ENCODE measurements at places on chromosomes 5 and 9.
A peak's percentile ranks its signal among the peaks of the same experiment; 100 is the strongest.

- DNase-seq, result no peak
These were observed 149.9 kb upstream of the PRR16 start for GRCh38 chr5:120314191-120314590.

GRCh38 chr5:135978212-135978631 is 23.4 kb upstream of the LECT2 start:
- peak; percentile 87 for DNase-seq

GRCh38 chr5:170861917-170862766 is at the start of gene RANBP17:
Gene RANBP17, plus strand, starts transcription at chr5:170862018.
- DNase-seq, result peak; percentile 93

- no peak for DNase-seq
These were observed 104.0 kb downstream of the MTX3 start for GRCh38 chr5:79886925-79887655.

- no peak for DNase-seq
These were observed 17.7 kb downstream of the MLLT3 start for GRCh38 chr9:20604562-20604961.

GRCh38 chr9:12516573-12516972 is 176.6 kb upstream of the TYRP1 start:
- peak; percentile 40 for DNase-seq

- no peak for DNase-seq
These were observed 652.6 kb upstream of the WWC1 start for GRCh38 chr5:167638816-167639215.

DNA sequence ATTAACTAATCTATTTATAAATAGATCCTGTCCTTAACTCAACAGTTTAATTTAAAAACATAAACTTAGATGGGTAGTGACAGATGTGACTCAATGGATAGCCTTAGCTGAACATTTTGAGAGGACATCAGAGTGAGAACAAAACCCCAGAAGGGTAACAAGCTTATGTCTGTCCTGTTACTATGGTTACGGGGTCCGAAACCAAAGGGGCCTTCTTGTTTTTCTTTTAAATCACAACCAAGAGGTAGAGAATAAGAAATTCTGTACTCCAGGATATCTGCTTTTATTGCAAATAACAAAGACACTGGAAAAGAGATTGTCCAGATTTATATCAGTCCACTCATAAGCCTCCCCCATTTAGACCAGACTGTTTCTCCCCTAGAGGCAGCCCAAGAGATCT is 612.1 kb downstream of the MTRR start:
- no peak for DNase-seq

DNA sequence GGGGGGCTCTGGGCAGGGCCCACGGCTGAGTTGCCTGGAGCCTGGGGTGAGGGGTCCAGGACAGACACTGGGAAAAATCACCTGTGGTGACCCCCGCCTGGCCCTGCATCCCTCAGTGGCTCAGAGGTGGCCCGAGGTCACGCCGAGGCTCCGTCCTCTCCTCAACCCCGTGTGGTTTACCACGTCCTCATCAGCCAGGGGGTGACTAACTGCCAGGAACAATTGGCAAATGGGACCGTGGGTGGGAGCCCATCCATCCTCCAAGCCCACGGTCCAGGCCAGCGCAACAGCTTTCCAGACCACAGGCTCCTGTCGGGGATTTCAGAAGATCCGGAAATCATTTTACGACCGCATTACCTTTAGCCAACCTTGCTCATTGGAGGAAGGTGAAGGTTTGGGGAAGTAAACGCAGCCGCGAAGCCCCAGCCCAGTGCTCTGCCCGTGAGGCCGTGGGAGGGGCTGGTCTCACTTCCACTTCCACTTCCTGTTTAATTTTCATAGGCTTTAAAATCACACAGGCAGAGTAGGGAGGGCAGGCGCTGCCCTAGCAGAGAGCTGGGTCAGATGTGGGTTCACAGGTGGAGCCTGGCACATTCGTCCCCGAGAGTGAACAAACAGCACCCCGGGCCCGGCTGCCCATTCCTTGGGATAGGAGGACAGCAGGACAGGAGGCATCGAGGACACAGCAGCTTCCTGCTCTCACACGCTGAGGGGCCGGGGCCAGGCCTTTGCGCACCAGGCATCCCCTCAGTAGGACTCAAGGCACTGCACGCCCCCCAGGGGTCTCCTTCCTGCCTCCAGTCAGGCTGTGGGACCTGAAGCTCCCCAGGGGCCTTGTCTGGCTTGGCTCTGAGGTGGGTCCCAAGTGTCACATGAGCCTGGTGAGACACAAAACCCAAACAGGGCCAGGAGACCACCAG is 19.8 kb upstream of the SLC9A3 start:
- DNase-seq, result no peak

DNA sequence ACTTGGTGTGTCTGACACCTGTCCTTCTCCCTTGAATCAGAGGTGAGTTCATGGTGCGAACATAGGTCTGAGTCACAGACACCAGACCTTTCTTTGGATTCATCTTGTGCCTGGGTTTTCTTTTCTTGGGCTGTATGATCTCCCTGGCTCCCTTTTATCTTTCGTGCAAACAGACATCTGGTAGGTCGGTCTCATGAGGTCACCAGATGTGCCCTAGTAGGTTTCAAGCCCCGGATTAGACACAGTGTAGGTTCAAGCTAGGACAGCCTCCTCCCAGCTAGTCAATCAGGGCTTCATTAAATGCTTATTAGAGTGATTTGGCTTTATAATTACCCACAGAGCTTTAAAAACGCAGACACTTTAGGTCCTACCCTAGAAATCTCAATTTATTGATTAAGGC is 106.0 kb upstream of the MYO10 start:
- DNase-seq, result no peak

DNA sequence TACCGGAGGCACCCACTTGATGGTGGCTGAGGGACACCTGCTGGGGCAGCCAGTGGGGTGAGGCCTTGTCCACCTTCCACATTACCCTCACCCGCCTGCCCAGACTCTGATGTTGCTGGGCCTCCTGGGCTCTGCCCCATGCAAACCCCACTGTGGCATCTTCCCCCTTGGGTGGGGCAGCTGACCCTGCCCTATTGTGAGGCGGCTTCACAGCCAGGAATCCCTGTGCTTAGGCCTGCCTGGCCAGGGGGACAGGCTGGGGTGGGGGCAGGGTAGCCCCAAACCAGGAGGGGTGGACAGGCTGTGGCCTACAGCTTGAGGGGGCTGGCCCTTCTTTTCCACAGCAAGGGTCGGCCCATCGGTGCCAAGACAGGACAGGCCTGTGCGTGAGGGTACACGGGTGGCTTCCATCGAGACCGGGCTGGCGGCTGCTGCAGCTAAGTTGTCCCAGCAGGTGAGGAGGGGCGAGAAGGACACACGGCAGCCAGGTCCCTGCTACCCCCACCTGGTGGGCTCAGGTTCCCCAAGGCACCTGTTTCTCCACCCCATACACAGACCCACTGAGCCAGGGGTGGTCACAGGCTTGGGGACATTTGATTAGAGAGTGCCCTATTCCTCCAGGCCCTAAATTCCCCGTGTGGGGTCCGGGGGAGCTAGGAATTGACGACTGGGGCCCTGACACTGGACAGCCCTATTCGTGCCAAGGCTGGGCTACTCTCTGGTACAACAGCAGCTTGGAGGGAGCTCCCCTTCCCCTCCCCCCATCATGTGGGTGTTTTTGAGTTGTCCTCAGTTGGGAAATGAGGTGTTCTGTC is 99.2 kb downstream of the PHF2 start:
- no peak for DNase-seq

DNA sequence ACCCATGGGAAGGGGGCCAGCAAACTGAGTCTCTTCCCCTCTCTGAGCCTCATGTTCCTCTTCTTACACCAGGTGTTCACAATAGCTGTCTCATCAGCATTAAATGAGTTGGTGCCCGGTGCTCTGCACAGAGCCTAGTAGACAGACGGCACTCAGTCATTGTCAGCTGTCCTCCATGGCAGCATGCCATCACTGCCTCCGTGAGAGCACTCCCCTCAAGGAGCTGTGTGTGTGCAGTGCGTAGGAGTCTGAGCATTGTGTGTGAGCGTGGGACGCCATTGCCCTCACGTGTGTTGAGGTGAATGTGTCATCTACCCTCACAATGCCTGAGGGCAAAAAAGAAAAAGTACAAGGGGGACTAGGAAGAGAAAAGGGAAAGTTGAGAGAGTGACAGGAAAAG is 536.5 kb downstream of the CDK5RAP2 start:
- DNase-seq, result no peak

DNA sequence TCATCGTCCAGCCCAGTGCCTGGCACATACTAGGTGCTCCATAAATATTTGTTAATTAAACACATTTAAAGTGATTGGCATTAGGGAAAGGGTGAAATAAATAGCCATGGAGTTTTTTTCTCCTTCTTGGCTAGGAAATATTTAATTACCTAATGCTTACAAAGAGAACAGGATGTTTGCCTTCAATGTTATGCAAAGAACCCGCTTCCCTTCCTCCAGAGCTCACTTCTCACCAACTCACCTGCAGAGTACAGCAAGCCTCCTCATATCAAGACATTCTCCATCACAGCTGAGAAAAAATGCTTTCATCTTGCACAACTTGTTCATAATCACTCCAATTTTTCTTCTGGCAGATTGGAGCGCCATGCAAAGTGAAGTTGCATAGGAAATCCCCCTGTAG is 161.7 kb upstream of the STK32A start:
- no peak for DNase-seq

DNA sequence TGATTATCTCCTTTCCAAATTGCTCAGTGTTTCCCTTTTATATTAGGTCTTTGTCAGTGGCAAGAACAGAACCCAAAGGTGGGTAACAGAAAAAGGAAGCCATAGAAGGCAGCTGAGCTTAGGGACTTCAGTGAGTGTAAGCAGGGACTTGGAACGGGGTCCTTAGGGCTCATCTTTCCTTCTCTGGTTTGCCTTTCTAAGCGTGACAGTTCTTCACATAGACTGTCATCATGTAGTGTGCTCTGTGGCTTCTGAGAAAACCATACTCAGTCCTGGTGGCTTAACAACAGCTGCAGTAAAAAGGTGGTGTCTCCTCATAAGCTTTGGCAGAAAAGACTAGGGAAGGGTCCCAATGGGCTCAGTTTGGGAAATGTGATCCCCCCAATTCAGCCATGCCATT is 108.8 kb downstream of the SLC12A2 start:
- no peak for DNase-seq

DNA sequence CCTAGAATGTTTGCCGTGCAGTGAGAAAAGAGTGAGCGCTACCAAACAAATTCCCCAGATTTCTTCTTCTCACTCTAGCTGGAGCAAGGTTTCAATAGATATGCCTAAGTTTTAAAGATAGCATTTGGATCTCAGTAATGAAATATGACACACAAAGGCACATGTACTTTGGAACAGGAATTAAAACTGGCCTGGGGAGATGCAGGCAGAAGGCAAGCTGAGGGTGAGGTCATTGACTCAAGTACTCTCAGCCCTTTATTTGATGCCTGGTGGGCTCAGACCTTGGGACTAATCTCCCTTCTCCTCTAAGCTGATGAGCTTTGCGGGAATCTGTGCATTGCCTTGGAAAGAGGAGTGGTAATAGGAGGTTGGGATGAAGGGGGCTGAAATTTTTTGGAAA is 323.3 kb upstream of the SLC30A5 start:
- no peak for DNase-seq

GRCh38 chr5:39624890-39625289 is 200.1 kb upstream of the DAB2 start:
- DNase-seq, result no peak

- no peak for DNase-seq
These were observed 260.2 kb downstream of the ARHGAP26 start for GRCh38 chr5:143030349-143030748.

DNA sequence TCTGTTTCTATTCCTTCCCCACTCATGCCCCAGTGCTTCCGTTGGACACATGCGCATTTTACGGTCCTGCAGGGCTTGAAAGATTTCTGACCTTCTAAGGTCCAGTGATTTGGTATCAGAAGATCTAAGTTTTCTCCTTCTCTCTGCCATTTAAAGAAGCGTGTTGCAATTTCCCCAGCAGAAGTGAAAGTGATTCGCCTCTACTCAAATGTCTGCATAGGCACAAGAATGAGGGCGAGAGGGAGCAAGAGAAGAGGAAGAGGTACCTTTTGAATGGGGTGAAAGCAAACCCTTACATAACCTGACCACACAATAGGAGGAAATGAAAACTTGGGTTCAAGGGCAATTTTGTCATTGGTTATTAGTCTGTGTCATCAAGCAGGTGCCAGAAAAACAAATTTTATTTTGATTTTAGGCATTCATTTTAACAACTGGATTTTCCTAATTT is 31.7 kb upstream of the NR3C1 start:
- peak; percentile 14 for DNase-seq

DNA sequence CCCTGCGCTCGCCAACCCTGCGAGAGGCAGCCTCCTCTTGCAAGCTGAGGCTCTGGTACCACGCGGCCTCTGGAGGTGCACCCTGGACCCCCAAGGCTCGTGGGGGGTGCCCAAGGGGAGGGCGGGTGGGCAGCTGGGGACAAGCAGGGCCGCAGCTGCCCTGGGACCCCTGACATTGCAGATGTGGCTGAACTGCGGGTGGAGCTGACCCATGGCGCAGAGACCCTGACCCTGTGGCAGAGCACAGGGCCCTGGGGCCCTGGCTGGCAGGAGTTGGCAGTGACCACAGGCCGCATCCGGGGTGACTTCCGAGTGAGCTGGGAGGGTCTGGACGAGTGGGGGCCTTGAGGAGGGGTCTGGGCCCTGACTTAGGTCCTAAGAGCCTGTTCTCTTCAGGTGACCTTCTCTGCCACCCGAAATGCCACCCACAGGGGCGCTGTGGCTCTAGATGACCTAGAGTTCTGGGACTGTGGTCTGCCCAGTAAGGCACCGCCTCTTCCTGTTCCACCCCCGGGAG is 1.5 kb downstream of the MAMDC4 start:
- DNase-seq, result no peak

- DNase-seq, result no peak
These were observed 221.9 kb downstream of the PDZD2 start for GRCh38 chr5:31860726-31861433.

GRCh38 chr9:117412841-117413240 is 2.0 kb downstream of the ASTN2 start:
- peak; percentile 5 for DNase-seq

- peak; percentile 94 for DNase-seq
These were observed 39.2 kb upstream of the ACO1 start for GRCh38 chr9:32345243-32345642.

DNA sequence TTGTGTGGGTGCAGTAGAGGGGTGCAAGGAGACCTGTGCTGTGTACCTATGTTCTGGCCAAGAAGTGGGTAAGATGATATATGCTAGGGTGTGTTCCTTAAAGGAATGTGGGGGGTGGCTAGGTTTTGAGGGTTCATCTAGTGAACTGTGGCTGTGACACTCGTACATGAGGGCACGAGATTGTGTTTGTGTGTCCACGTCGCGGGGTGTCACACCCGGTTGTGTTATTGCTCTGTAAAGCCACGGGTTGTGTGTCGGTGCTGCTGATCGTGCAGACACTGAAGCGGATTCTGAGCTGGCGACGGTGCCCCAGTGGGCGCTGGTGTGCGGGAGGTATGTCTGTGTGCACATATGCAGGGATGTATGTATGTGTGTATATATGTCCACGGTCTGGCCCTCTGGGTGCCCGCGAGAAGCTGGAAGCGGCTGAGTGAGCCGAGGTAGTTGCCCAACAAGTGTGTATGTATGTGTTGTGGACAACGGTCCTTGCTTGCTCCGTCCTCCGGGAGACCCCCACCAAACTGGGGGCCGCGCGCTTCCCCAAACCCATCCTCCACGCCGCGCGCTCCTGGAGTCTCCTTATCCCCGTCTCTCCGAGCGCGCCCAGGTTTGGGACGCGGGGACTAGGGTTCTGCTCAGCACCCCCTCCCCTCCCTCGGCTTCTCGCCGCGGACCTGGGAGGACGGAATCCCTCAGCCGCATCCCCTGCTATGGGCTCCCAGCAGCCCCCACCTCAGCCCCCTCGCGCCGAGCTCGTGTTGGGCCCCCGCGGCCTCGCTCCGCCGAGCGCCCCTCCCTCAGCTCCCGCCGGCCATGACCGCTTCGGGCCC is 639 bp downstream of the PCDH1 start:
- DNase-seq, result peak; percentile 50

GRCh38 chr9:29394855-29395254 is 1821.6 kb upstream of the C9orf72 start:
- DNase-seq, result no peak
